ENCODE measurements at places on chromosomes 16 and 17.
A peak's percentile ranks its signal among the peaks of the same experiment; 100 is the strongest.

DNA sequence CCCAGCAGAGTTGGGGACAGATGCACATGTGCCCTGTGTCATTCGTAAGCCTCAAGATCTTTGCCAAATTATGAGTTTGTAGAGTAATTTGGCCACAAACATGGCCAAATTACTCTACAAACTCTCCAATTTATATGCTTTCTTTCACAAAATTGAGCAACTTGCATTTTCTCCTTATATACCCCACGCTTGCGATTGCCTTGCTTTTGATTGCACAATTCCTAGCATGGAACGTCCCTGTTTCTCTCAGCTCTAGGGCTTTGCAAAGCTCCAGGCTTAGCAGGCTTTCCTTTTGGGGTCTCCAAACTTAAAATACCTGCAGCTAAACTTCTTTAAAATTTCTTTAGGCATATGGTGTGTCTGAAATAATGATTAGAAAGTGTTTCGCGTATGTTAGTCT, 28.5 kb upstream of the MAF start:
- no peak for DNase-seq

DNA sequence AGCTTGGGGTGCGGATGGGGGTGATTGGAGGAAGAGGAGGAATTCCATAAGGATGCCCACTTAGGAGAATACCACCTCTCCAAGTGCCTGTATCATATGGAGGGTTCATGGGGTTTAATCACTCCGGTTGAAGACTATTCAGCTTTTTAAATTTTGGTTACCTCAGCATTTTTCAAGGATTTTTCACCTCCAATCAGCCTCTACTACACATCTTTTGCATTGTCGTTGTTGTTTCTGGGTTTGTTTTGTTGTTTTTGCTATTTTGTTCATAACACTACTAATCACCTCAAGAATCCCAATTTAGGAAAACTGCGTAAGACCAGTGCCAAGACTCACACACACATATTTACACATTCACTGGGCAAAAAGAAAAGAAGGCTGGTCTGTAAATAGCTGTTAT, 619.5 kb upstream of the CDH5 start:
- no peak for DNase-seq

DNA sequence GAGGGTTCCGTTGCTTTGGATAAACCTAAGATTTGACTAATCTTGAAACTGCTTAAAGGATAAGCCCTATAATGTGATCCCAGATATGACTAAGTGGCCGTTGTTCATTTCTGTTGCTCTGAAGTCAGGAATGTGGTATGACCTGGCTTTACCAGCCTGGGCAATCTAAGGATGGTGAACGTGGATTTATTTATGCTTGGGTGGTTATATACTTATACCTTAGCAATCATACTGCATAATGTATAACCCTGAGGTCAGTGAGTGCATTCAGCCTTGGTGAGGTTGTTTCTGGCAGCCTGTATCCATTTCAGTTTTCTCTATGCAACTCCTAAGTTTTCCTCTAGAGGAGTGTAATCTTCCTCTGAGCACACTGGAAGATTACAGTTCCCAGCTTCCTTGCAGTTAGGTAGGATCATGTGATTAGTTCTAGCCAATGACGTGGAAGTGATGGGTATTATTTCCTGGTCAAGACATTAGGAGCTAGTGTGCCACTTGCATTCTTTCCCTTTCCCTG, 41.9 kb downstream of the FTO start:
- peak; percentile 88 for DNase-seq

DNA sequence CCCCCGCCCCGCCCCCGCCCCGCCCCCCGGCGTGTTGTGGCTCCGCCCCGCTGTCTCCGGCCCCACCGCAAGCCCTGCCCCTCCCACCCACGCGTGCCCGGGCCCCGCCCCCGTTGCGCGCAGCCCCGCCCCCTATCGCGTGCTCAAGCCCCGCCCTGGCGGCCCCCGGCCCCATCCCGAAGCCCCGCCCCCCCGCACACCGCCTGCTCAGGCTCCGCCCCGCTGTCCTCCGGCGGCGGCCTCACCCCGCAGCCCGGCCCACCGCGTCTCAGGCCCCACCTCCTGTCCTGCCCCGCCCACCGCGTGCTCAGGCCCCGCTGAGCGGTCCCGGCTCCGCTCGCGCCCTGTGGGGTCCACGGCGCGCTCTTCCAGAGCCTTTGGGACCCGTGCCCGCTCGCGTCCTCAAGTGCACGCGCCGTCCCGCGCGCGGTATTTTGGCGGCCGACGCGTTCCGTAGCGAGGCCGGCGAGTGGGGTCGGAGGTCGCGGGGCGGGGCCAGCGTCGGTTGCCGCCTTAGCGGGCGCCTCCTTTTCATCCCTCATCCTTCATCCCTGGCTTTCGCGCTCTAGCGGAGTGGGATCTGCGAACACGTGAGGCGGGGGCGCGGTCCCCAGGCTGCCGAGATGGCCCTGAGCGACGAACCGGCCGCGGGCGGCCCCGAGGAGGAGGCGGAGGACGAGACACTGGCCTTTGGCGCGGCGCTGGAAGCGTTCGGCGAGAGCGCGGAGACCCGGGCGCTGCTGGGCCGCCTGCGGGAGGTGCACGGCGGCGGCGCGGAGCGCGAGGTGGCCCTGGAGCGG, at the start of gene TBCD:
Gene TBCD (plus strand): TSS at position 495 of the 800 bp plus-strand sequence. CDS start 129 bp downstream, at position 624.
- peak; percentile 45 for DNase-seq

- DNase-seq = no peak
Observed at GRCh38 chr16:1784977-1785845, 2.5 kb downstream of the NUBP2 start.

All from renal cortical epithelial cell (primary cell).